ENCODE measurements at places on chromosomes 3 and 15.

- ATAC-seq, result no peak
Observed at GRCh38 chr3:135071483-135071882, 276.4 kb downstream of the EPHB1 start.

DNA sequence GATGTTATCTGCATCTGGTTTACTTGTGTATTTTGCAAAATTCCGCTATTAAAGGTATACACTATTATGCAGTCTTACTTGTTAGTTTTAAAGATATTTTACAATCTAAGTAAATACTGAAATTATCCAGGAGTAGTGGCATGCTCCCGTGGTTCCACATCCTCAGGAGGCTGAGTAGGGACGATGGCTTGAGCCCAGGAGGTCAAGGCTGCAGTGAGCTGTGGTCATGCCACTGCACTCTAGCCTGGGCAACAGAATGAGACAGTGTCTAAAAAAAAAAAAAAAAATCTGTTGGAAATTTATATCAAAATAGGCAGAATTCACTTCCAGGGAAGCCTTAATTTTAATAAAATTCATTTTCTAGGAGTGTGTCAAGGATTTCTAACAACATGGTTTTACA is 27.7 kb upstream of the HYKK start:
- no peak for ATAC-seq

- ATAC-seq, result peak; percentile 50
Observed at GRCh38 chr3:197882586-197882985, 67.4 kb upstream of the RPL35A start.

DNA sequence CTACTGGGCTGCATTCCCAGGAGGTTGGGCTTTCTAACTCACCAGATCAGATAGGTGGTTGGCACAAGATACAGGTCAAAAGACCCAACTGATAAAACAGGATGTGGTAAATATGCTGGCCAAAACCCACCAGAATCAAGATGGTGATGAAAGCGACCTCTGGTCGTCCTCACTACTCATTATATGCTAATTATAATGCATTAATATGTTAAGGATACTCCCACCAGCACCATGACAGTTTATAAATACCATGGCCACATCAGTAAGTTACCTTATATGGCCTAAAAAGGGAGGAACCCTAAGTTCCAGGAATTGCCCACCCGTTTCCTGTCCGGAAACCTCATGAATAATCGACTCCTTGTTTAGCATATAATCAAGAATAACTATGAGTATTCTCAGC is 31.6 kb downstream of the CFAP44 start:
- no peak for ATAC-seq

- ATAC-seq, result no peak
Observed at GRCh38 chr3:71881041-71881440, 96.1 kb upstream of the PROK2 start.

- no peak for ATAC-seq
Observed at GRCh38 chr3:171129827-171130226, 103.3 kb upstream of the SLC2A2 start.

DNA sequence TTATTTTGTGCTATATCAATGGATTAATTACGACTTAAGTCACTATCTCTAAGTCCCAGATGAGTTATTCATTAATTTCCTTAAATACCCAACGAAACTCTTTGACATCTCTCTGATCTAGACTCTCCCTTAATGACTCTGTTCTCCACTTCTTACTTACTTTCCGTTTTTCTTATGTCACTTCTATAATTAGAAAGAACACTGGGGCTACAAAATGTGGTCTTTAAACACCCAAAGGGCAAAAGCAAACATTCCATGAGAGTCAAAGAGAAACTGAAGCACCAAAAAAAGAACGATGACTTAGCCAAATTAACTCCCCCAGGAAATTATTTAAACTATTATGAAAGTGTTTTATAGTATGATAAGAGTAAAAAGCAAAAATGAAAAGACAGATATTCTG is 166.4 kb upstream of the UBE2E2 start:
- ATAC-seq, result no peak

DNA sequence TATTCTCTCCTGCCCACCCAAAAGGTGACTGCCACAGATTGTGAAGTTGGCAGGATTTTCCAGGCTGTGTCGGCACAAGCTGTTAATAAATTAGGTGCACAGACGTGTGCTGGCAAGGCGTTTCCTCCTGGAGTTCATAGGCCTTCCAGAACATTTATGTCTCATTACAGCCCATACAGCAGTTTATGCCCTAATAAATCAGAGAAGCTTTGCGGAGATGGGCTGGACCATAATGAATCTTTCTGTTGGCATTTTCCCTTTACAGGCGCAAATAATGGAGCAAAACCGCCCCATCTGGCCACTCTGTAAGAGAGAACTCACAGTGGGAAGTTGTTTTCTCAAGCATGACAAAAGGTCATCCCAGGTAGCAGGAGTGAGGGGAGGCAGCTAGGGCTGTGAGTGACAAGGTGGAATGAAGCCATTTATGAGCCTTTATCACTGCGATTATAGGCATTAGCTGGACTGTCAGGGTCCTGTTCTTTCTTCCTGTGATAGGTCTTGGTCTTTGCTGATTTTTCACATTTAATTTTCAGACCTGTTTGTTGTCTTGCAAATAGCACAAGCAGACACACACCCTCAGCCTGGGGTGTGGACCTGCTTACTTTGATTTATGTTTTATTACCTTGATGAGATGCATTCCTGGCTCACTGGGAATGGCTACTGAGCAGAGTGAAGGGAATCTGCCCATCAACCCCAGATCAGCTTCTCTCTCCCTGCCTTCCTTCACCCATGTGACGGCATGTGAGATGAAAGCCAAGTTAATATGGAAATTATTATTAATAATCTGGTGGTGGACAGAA is 257.5 kb downstream of the LRTM1 start:
- peak; percentile 68 for ATAC-seq

DNA sequence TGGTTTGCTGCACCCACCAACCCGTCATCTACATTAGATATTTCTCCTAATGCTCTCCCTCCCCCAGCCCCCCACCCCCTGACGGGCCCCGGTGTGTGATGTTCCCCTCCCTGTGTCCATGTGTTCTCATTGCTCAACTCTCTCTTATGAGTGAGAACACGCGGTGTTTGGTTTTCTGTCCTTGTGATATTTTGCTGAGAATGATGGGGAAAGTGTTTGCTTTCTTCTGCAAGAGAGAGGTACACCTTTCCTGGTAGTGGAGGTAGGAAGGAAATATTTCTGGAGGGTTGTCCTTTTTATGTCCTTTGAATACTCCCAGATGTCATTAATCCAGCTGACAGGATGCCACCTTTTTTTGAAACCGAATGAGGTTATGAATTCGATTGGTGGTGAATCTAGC is 10.5 kb upstream of the SLC28A1 start:
- no peak for ATAC-seq

GRCh38 chr3:186922790-186923189 is 7.5 kb upstream of the ST6GAL1 start:
- ATAC-seq, result peak; percentile 56

- ATAC-seq, result no peak
Observed at GRCh38 chr3:9340472-9340902, 22.4 kb upstream of the THUMPD3 start.
